ENCODE measurements at places on chromosomes 5 and 9. TPM values are rescaled to one million over a fixed set of nuclear protein-coding genes. Genes with fewer than 3 reads are reported as not detected.

Gene NUTM2F
- not detected for polyA plus RNA-seq

Gene CRB2
- 0.51 TPM for polyA plus RNA-seq

Gene PCDHA13
- 0.18 TPM for polyA plus RNA-seq

Gene AMBP
- polyA plus RNA-seq, result 2.4 TPM

Gene CAVIN4
- 0.20 TPM for polyA plus RNA-seq

Gene PCDHGA12
- polyA plus RNA-seq, result 2.9 TPM

Gene AIF1L
- polyA plus RNA-seq, result 8.9 TPM

Gene PAPPA
- 4.2 TPM for polyA plus RNA-seq

Gene POLR3G
- 1.1 TPM for polyA plus RNA-seq

Gene VCAN
- 30.0 TPM for polyA plus RNA-seq

Gene SLC34A1
- 0.04 TPM for polyA plus RNA-seq

Gene IPPK
- polyA plus RNA-seq, result 5.3 TPM

Gene CER1
- polyA plus RNA-seq, result not detected

Gene TRIM36
- polyA plus RNA-seq, result 0.34 TPM

Gene ZFP37
- polyA plus RNA-seq, result 3.7 TPM

Data from urinary bladder (tissue), 4 donors.